ENCODE measurements at places on chromosomes 7 and 10. TPM values are rescaled to one million over a fixed set of nuclear protein-coding genes. Genes with fewer than 3 reads are reported as not detected.

Gene TUBAL3
- 0.40 TPM for total RNA-seq

DNA sequence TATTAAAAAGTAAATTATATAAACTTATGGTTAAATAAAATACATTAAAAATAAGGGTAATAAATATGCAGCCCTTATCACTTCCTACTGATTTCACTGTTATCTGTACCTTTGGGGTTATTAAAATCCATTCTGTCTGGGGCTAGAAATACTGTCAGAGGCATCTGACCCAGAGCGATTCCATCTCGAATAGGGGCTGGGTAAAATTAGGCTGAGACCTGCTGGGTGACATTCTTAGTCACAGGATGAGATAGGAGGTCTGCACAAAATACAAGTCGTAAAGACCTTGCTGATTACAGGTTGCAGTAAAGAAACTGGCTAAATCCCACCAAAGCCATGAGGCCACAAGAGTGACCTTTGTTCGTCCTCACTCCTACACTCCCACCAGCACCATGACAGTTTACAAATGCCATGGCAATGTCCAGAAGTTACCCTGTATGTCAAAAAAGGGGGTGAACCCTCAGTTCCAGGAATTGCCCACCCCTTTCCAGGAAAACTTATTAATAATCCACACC lies 77.6 kb downstream of the COBL start:
- no peak for DNase-seq

Gene GIMAP1
- 3.5 TPM for total RNA-seq

Gene UBTD1
- total RNA-seq, result 25.5 TPM

DNA sequence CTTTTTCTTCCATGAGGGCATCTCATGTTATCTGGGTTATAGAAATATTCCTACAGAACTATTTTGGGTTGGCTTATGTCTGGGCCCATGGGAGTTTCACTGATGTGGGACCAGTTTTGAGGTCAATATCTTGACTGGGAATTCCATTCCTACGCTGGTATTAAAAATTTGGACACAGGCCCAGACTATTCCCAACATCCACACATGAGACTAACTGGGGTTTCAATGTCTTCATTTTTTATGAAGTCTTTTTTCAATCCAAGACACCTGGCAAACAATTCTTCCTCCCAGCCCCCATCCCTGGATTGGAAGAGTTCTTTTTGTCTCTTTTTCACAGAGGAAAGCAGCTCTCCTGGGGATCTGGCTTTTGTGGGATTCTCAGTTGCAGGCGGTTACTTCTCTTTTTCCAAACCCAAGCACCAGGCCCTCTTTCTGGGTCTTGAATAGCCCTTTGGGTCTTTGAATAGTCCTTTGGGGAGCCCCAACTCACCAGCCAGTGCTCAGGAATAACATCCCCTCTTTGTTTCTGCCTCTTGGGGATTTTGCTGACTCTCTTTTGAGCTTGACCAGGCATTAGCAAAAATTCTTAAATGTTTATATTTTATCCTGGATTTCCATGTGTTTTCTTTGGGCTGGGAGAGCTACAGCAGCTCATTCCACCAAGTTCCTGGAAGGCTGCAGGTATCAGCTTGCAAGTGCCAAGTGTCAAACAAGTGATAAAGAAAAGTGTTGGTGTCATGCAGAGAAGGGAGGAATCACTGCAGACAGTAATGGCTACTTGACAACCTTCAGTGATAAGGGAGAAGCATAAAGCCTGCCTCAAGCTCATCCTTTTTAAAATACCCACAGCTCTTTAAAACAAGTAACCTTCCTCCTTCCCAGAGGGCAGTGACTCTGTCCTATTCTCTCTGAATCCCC lies 234.3 kb downstream of the ADAM12 start:
- DNase-seq, result no peak

Gene ZNF777
- total RNA-seq, result 7.6 TPM

- DNase-seq, result no peak
Observed at GRCh38 chr10:89795840-89796239, 94.5 kb downstream of the KIF20B start.

GRCh38 chr7:39554583-39555165 lies 11.5 kb upstream of the YAE1 start:
- DNase-seq, result no peak

Gene HYAL4
- total RNA-seq, result 0.32 TPM

Gene CREB5
- total RNA-seq, result 43.1 TPM

DNA sequence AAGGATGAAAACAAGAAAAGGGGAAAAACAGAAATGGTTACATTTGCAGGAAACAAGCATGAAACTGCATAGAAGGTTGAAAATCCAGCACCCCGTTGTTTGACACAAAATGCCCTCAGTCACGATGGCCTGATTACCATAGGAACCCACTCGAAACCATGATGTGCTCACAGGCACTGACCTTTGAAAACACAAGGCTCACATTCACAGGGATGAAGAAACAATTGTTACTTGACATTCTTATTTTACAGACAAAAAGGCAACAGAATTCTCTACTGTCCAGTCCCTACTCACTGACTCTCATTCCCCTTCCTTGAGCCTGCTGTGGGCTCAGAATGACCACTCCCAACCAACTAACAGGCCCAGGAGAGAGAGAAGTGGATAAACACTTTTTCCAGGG lies 131.4 kb upstream of the PDLIM1 start:
- peak; percentile 60 for DNase-seq

DNA sequence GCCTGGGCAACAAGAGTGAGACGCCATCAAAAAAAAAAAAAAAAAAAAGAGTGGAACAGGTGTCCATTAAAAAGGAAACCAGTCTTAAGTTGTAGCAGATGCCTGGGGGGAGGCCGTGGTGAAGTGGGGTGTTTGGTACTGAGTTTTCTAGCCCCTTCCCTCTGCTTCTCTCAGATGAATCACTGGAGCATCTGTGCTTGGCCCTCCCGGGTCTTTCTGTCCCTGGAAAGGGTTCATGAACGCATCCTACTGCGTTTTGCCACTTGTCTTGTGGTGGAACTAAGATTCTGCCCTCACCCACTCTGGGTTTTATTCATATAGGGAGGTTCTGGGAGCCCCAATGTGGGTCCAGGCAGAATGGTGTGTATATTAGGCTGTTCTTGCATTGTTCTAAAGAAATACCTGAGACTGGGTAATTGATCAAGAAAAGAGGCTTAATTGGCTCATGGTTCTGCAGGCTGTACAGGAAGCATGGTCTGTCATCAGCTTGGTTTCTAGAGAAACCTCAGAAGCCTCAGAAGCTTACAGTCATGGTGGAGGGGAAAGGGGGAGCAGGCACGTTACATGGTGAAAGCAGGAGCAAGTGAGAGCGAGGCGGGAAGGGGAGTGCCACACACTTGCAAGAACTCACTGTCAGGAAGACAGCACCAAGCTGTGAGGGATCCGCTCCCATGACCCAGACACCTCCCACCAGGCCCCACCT lies 63.5 kb downstream of the CAMK1D start:
- DNase-seq, result peak; percentile 24

DNA sequence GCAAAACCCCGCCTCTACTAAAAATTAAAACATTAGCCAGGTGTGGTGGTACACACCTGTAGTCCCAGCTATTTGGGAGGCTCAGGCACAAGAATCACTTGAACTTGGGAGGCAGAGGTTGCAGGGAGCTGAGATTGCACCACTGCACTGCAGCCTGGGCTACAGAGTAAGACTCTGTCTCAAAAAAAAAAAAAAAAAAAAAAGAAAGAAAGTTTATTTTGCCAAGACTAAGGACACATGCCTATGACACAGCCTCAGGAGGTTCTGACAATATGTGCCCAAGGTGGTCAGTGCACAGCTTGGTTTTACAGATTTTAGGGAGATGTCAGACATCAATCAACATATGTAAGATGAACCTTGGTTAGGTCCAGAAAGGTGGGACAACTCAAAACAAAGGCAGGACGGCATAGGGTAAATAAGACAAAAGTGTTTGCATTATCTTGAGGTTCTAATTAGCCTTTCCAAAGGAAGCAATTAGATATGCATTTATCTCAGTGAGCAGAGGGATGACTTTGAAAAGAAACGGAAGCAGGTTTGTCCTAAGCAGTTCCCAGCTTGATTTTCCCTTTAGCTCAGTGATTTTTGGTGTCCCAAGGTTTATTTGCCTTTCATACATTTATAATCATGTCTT lies 20.7 kb upstream of the OTUD1 start:
- no peak for DNase-seq

- no peak for DNase-seq
Observed at GRCh38 chr7:35250452-35250851, 3.4 kb downstream of the TBX20 start.

Gene NRF1
- total RNA-seq, result 17.0 TPM

DNA sequence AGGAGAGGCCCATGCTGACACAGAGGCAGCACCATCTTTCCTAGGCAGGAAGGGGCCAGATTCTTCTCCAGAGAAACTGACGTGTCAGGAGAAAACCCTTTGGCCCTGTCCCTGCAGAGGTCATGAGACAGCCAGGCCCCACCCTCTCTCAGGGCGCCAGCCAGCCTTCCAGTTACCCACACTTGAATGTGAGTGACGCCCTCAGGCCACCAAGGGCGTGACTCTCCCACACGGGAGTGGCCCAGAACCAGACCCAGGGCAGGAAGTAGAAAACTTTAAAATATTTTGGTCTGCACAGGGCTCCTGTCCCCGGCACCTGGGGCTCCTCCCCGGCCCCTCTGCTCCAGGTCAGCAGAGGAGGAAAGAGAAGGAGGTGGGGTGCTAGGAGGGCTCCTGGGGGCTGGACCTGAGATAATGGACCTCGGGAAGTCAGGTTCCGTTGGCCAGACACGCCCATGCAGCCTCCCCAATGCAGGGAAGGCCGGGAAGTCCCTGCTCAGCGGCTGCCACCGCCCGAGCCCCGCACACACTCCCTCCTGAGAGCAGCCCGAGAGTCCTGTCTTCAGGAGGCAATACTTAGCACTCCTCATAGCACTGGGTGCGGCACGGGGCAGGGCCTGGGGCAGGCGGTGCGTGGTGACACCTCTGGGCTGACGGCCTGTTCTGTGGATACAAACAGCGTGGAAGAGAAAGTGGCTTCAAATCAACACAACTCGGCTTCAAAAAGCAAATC lies 67.0 kb upstream of the CFAP46 start:
- DNase-seq, result peak; percentile 88

- DNase-seq, result no peak
Observed at GRCh38 chr10:123583639-123584418, 82.3 kb upstream of the GPR26 start.

GRCh38 chr10:42880255-42880620 lies 97.6 kb downstream of the BMS1 start:
- DNase-seq, result no peak

GRCh38 chr7:115356139-115356746 lies 434.3 kb downstream of the MDFIC start:
- no peak for DNase-seq

GRCh38 chr7:43589133-43589478 lies 6.2 kb downstream of the STK17A start:
- no peak for DNase-seq

- no peak for DNase-seq
Observed at GRCh38 chr10:74058658-74059057, 60.7 kb downstream of the VCL start.

DNA sequence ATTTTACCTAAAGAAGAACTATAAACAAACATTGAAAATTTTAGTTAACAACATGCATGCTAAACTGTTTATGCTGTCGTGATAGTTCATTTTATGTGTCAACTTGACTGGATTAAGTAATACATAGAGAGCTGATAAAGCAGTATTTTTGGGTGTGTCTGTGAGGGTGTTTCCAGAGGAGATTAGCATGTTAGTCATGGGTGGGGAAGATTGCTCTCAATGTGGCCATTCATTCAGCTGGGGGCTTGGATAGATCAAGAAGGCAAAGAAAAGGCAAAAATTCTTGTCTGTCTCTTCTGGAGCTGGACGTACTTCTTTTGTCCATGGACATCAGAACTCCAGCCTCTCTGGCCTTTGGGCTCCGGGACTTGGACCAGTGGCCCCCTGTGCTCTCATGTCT lies 172.9 kb upstream of the SEMA3E start:
- DNase-seq, result no peak

DNA sequence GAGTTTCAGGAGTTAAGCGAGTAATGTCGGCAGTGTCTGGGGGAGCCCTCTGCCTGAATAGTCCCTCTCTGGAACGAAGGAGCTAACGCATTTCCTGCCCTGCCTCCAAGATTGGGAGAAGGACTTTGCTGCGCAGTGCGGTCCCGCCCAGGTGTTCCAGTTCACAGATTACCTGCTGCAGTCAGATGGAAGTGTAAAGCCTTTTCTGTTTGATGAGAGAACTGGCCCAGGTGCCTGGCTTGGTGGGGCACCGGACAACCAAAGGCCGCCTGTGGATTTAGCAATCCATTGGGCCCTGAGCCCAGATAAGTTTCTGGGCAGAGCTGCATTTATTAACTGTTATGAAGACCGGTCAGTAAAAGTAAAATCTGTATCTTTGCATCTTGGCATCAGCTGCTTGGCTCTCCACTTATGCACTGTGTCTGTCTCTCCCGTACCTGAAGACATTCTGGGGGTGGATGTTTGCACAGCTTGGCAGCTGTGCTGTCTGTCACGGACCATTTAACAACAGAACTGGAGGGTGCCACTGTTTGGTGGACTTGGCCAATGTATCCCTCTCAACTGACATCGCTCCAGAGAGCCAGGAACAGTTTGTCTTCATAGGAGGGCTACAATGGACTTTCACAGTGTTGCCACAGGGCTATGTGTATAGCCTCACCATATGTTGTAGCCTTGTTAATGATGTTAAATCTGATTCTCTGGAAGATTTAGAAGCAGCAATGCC lies 654.7 kb upstream of the ZWINT start:
- peak; percentile 49 for DNase-seq

GRCh38 chr10:79348640-79348988 lies 1.3 kb downstream of the PPIF start:
- no peak for DNase-seq

- no peak for DNase-seq
Observed at GRCh38 chr7:74083928-74084721, 521 bp downstream of the LIMK1 start.

- DNase-seq, result no peak
Observed at GRCh38 chr7:101496017-101496416, 133.1 kb downstream of the MYL10 start.

DNA sequence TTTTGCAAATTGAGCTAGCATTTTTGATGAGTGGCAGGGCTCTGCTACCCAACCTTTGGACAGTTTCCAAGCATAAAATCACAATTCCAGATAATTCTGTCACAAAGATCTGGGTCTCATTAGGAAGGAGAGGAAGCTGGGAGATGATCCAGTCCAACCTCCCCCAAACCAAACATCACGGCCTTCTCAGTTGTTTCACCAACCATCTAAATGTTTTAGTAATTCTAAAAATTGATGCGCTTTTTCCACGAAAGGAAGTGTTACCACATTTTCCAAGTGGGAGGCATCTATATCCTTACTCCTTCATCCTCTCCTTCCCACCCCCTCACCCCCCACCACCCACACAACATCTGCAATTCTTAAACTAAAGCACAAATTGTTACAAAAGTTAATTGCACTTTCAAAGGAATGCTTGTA lies 108.3 kb downstream of the EGFR start:
- no peak for DNase-seq

Gene PAPSS2
- 4.6 TPM for total RNA-seq

Gene MRLN
- total RNA-seq, result not detected

GRCh38 chr10:57993302-57993701 lies 274.4 kb downstream of the IPMK start:
- no peak for DNase-seq

DNA sequence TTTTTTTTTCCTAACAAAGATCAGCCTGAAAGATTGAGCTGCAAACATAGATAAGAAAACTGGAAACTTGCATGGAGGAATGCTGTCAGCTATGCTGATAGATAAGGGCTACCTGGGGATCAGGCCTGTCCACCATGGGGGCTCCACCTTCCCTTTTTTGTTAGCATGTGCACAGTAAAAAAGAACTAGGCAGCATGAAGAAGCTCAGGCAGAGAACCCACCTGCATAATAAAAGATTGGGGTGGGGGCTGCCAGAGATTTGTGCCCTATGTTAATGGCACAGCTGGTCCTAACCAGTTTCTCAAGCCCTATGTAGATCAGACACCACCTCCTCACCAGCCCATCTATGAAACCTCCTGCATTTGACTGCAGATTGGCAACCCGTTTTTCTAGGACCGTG lies 45.4 kb upstream of the CACNB2 start:
- DNase-seq, result no peak
